Kidney tubule cell (primary cell): ENCODE measurements at places on chromosomes 16 and 17.

DNA sequence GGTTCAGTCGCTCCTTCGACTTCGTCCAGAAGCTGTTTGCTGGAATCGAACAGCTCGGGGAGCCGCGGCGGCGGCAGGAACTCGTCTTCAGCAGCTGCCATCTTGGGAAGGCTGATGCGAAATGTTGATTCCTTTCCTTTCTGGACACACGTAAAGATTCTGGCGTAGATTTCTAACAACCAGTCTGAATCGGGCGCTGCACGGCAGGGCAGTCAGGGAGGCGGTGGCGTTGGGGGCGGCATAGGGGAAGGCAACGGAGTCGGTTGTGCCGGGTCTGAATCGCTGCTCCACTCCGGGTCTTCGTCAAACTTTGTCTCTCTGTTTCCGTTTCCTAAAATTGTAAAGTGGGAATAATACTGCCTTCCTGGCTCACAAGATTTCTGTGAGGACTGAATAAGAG is 30.3 kb downstream of the TEX14 start:
- no peak for DNase-seq

DNA sequence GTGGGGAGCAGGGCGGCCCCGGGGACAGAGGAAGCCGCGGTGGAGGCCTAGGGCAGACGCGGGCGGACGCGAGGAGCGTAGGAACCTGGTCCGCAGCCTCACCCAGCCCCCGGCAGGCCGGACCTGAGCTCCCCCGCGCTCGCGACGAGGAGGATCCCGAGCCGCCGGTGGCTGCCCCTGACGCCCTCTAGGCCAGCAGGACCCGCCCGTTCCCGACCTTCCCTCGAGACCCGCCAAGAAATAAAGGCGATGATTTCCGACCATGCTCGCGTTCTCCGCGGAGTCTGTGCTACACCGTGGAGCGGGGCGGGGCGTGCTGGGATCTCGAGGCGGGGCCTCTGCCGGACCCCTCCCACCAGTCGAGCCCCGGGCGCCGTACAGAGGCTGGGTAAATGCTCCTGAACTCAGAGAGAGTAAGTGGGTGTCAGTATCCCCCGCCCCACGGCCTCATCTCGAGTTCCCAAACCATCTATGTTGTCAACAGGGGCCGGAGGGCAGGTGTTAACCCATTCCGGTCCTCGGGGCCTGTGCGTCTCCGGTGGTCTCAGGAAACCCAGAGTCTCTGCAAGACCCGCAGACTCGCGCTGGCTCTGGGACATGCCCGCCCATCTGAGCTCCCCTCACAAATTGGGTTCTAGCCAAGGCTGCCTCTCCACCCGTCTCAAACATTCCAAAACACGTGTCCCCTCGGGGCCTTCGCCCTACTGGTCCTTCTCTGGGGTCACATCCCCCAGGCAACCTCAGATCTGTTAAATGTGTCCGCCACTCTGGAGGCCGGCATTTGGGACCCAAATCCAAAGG is 13.7 kb downstream of the SYCE1L start:
- DNase-seq, result peak; percentile 61

DNA sequence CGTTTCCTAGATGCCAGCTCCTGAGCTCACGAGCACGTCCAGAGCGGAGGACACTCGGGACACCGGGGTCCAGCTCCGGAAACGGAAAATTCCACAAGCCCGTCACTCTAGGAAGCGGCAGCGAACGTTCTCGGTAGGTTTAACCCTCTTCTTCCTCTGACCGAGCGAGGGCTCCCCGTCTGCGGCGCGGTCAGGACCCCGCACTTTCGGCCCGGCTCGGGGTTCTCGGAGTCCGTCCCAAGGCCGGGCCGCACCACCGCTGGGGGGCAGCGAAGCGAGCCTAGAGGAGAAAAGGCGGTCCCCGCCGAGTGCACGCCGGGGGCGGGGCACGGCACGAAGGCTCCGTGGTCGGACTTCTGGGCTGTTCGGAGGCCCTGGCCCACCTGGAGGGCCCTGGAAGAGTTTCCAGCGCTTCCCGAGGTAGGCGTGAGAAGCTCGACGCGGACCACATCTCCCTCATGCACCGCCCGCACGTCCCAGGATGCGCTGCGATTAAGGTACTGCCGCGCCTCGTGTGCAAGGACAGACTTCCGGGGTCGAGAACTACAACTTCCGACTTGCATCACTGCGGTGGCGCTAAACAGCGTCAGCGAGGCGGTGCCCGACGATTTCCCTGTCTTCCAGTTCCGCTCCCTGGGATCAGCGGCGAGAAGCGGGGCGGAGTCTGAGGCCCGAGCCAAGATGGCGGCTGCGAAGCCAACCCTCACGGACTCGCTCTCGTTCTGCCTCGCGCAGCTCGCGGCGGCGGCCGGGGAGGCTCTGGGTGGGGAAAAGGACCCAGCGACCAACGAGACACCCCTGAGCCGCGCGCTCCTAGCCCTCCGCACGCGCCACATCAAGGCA is at the start of gene ARMC5:
Gene ARMC5, plus strand, starts transcription at position 658 of the 843 bp plus-strand sequence. Its CDS starts 24 bp downstream, at position 682.
- DNase-seq, result peak; percentile 98

DNA sequence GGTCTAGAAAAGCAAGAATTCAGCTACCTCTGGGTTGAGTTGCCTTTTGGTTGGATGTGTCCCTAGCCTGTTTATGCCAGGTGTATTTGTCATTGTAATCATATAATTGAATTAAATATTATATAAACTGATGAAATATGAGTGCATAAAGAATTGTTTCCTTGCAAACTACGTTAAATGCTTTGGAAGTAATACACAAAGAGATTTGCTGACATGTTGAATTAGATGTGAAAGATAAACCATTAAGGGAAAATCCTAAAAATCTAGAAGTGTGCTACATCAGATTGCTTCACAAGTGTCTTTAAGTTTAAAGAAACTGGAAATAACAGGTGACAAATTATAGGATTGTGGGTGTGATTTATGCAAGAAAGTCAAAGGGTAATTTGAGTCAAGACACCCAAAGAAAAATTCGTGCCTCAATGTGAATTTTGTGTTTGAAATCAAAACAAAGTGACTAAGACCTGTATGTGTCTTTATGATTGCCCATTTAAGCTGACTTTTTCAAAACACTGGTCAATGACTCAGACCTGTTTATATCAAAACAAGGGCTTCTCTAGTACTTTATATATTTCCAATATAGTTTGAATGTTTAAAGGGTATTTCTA is 5.1 kb upstream of the PYY start:
- DNase-seq, result no peak

DNA sequence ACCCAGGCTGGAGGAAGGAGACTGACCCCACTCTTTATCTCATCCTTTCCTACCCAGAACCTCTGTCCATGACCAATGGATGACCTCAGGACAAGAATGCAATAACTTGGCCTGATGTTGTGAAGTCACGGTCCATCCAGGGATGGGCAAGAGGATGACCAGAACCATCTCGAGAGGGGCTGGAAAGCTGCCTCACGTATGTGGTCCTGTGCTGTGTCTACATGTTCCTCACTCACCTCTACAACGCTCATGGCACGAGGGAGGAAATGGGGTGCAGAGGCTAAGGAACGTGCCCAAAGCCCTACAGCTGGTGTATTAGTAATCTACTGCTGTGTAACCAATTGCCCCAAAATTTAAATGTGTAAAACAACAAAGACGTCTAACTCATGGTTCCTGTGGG is 7.3 kb upstream of the KCTD5 start:
- DNase-seq, result no peak
